ENCODE measurements at places on chromosomes 5 and 9. TPM values are rescaled to one million over a fixed set of nuclear protein-coding genes. Genes with fewer than 3 reads are reported as not detected.

DNA sequence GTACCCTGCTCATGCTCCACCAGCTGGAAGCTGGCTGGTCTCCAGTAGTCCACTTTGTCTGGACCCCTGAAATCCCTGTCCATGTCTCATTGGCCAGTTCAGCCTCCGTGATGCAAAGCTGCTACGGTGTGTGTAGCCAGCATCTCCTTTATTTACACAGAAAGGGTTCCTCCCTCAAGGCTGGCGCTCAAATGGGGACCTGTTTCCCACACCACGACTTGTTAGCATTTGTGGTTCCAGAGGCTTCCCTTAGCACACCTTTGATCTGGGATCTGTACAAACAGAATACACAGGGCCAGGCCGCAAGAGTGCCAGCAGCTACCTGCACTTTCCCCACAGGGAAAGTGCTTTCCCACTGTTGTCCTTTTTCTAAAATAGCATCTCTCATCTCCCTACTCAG lies 5.7 kb upstream of the SMU1 start:
- no peak for DNase-seq
- no peak overlapping the region for H3K4me3 ChIP-seq
- H3K36me3 ChIP-seq = no peaks in the 10 kb centered on the region
- H3K4me1 ChIP-seq = no peaks in the 10 kb centered on the region
- H3K27me3 ChIP-seq = no peaks in the 10 kb centered on the region

GRCh38 chr5:80417973-80418372 lies 10.1 kb downstream of the ZFYVE16 start:
- H3K4me3 ChIP-seq = no peak overlapping the region
- H3K27me3 ChIP-seq = no peaks in the 10 kb centered on the region
- peaks cover 5% of the 10 kb centered on the region for H3K4me1 ChIP-seq
- DNase-seq = no peak
- peaks cover 43% of the 10 kb centered on the region for H3K36me3 ChIP-seq

DNA sequence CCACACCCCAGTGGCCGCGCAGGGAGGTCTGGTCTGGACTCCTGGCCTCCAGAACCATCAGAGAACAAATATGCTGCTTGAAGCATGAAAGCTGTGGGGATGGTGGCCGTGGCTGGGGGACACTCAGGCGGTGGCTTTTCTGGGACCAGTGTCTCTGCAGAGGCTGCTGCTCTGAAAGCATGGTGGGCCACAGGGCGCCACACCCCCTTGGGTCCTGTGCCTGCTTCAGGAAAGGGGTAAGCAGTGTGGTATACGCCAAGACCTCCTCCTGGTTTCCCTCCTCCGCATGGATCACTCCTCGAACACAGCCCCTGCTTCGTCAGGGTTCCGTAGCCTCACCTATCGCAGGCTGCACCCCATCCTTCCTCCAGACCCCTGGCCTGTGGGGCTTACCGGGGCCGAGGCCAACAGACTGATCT lies 19.7 kb upstream of the TERT start:
- DNase-seq = no peak
- no peak overlapping the region for H3K4me3 ChIP-seq
- no peak overlapping the region for H3K27ac ChIP-seq
- H3K36me3 ChIP-seq = no peaks in the 10 kb centered on the region
- H3K4me1 ChIP-seq = peaks cover 10% of the 10 kb centered on the region

DNA sequence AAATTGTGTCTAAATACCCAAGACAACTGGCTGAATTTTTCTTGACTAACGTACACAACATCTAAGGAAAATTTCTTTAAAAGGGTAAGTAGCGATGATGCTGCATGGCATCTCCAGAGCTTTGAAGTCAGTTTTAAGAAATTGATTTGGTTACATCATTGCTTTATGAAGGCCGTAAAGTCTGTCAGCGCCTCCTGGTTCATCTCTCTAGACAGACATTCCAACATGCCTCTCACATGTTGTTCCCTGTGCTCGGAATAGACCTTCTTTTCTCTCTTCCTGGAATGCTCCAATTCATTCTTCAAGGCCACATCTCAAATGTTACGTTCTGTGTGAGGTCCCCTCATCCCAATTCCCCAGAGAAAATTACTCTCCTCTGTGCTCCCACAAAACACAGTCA lies 108.7 kb upstream of the SSBP2 start:
- DNase-seq = no peak
- no peaks in the 10 kb centered on the region for H3K27me3 ChIP-seq
- no peak overlapping the region for H3K4me3 ChIP-seq
- no peak overlapping the region for H3K27ac ChIP-seq
- H3K36me3 ChIP-seq = no peaks in the 10 kb centered on the region

DNA sequence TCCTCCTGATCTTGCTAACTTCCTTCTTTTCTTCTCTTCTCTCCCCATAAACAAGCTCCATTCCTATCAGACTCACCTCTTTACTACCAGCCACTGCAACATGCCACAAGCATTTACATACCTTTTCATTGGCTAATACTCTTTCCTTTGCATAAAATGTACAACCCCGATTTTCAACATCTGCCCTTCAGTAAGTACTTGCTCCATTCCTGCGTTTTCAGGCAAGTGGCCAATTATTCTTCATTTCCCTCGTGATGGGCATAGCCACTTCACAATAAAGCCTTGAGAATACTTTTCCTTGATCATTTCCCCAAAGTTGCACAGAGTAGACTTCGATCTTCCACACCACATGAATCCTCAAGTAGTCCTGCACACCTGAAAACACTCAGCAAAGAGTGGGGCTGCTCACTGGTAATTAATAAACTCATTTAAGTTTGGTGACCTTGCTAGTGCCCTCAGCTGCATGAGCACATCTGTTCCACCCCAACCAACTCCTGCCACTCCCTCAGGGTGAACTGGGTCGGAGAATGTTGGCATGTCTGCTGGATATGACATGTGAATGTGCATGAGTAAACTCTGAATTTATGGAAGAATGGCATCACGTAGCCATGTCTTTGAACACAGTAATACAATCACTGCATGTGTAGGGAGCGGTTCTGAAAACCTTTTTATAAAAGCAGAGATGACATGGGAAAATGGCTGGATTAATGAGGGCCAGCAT lies 535.8 kb downstream of the SEMA5A start:
- H3K27ac ChIP-seq = no peak overlapping the region
- H3K4me1 ChIP-seq = peaks cover 2% of the 10 kb centered on the region
- no peak for DNase-seq
- H3K36me3 ChIP-seq = no peaks in the 10 kb centered on the region

GRCh38 chr9:134321946-134322741 lies 4.1 kb upstream of the RXRA start:
- H3K27me3 ChIP-seq = no peaks in the 10 kb centered on the region
- no peaks in the 10 kb centered on the region for H3K36me3 ChIP-seq
- no peak for DNase-seq
- H3K4me3 ChIP-seq = peak overlapping the region; percentile 5

GRCh38 chr5:23014825-23015224 lies 161.7 kb upstream of the CDH12 start:
- H3K4me3 ChIP-seq = no peak overlapping the region
- no peaks in the 10 kb centered on the region for H3K27me3 ChIP-seq
- no peak for DNase-seq
- no peaks in the 10 kb centered on the region for H3K36me3 ChIP-seq
- H3K27ac ChIP-seq = no peak overlapping the region
- no peaks in the 10 kb centered on the region for H3K4me1 ChIP-seq

DNA sequence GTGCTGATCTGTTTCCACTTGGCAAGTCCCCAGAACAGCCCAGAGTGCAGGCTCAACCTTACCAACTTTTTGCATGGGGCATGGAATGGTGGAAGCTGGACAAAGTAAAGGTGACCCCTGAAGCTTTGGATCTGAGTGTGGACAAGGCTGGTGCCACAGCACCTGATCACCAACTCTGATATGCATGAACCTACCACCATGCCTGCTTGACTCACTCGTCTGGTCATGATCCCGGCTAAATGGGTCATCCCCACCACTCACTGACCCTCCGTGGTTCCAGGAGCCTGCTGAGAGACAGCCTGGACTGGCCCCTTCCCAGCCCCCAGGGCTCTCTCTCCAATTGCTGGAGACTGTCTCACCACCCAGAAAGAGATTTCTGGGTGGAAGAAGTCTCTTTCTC lies 14.4 kb upstream of the SLC22A4 start:
- H3K27ac ChIP-seq = no peak overlapping the region
- no peak for DNase-seq
- peaks cover 24% of the 10 kb centered on the region for H3K4me1 ChIP-seq
- H3K4me3 ChIP-seq = no peak overlapping the region
- H3K27me3 ChIP-seq = no peaks in the 10 kb centered on the region

- no peak for DNase-seq
- peaks cover 35% of the 10 kb centered on the region for H3K36me3 ChIP-seq
- H3K4me1 ChIP-seq = peaks cover 19% of the 10 kb centered on the region
- no peak overlapping the region for H3K27ac ChIP-seq
- H3K4me3 ChIP-seq = no peak overlapping the region
- no peaks in the 10 kb centered on the region for H3K27me3 ChIP-seq
Observed at GRCh38 chr5:138344887-138345622, 7.0 kb downstream of the FAM53C start.

DNA sequence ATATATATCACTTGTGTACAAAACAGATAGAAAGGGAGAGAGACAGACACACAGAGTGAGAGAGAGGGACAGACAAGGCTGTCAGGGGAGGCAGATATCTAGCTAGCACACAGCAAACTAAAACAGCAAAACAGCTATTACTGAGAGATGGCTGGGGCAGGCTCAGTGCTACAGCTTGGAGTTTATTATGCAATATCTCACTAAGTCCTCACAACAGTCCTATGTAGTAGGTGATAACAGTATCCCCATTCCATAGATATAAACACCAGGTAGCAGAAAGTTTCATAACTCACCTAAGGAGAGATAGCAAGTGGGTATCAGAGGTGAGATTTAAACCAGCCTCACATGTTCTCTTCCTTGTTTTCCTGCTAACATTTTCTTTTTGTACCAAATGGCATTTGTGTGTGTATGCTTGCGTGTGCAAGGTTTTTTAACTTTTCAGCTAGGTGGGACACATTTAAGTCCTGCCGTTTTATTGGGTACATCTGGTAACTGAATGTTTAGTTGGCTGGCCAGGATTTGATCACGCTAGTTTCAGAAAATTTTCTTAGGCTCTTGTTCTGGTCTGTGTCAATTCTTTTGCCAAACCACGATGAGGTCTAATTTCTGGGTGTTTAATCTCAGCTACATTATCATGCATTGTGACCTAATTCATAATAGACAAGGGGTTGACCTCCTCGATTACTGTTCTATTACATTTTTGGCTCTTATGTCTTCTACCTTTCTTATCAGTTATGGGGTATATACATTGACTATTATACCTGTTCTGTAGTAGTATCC lies 105.1 kb downstream of the LMNB1 start:
- no peak overlapping the region for H3K27ac ChIP-seq
- no peak overlapping the region for H3K4me3 ChIP-seq
- H3K4me1 ChIP-seq = peaks cover 24% of the 10 kb centered on the region
- H3K36me3 ChIP-seq = no peaks in the 10 kb centered on the region
- DNase-seq = no peak

DNA sequence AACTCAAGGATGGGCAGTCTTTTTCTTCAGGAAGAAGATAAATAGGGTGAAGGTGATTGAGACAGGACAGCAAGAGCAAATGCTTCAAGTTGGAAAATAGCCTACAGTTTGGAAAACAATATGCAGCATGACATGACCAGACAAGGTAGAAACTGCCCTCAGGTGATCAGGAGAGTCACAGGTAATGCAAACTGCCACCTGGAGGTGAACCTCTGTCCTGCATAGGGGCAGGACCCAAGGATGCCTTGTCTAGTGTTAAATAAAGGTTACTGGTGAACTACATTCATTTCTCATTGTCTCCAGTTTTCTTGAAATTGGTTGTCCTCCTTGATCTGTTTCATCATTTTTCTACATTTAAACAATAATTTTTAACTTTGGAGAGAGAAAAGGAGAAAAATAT lies 232.1 kb downstream of the SEMA5A start:
- H3K27me3 ChIP-seq = no peaks in the 10 kb centered on the region
- H3K4me1 ChIP-seq = peaks cover 5% of the 10 kb centered on the region
- H3K27ac ChIP-seq = no peak overlapping the region

DNA sequence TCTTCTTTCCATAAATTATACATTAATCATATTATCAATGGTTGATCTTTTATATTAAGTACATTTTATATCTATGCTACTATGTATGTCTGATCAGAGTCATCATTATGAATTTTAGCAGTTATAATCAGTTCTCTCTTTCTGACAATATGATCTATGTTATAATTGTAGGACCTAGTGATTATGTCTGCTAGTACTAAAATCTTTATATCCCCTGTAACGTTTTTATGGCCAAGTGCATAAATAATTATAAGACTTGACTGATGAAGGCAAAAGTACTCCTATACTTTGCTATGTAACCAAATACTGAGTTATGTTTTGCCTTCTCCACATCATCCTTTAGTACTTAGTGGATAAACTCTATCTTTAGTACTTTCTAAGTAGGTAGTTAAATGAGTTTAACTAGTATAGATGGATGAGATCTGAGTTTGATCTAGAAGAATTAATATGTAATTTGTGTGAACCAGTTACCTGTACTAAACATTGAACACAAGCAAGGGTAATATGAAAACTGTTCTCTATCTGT lies 75.4 kb downstream of the SLF1 start:
- no peak for DNase-seq
- no peaks in the 10 kb centered on the region for H3K36me3 ChIP-seq
- H3K4me1 ChIP-seq = peaks cover 16% of the 10 kb centered on the region
- H3K27me3 ChIP-seq = no peaks in the 10 kb centered on the region

DNA sequence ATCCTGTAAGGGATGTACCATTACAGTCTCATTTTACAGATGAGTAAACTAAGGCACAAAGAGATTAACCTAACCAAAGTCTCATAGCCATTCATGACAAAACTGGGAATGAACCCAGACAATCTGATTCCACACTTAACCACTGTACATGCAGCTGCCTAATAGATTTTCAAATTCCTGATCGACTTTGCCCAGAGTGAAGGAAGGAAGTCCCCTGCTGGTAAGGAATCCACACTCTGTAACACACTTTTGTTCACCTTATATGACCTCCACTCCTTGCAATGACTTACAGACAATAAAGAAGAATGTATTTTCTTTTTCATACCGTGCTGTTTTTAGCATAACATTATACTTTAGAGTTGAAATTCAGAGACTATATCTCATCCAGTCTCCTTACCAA lies 31.3 kb upstream of the PLPP6 start:
- H3K27me3 ChIP-seq = no peaks in the 10 kb centered on the region
- no peaks in the 10 kb centered on the region for H3K36me3 ChIP-seq
- H3K27ac ChIP-seq = no peak overlapping the region
- DNase-seq = no peak

GRCh38 chr5:126471875-126472537 lies 48.8 kb downstream of the GRAMD2B start:
- H3K27ac ChIP-seq = peak overlapping the region; percentile 6
- H3K27me3 ChIP-seq = no peaks in the 10 kb centered on the region
- peaks cover 14% of the 10 kb centered on the region for H3K36me3 ChIP-seq
- H3K4me1 ChIP-seq = peaks cover 13% of the 10 kb centered on the region

GRCh38 chr5:136330353-136331038 lies 34.8 kb downstream of the TRPC7 start:
- no peaks in the 10 kb centered on the region for H3K4me1 ChIP-seq
- no peak overlapping the region for H3K27ac ChIP-seq
- H3K36me3 ChIP-seq = no peaks in the 10 kb centered on the region
- no peak overlapping the region for H3K4me3 ChIP-seq
- H3K27me3 ChIP-seq = peaks cover 20% of the 10 kb centered on the region

Gene FBP1
- 35.9 TPM for total RNA-seq

Gene OTULINL
- 11.4 TPM for total RNA-seq

Gene PCDHB3
- 5.4 TPM for total RNA-seq

Gene AJM1
- 3.2 TPM for total RNA-seq

Gene N4BP3
- 6.6 TPM for total RNA-seq

Gene LRRC26
- 0.77 TPM for total RNA-seq
